ENCODE measurements at places on chromosomes 1 and 21. TPM values are rescaled to one million over a fixed set of nuclear protein-coding genes. Genes with fewer than 3 reads are reported as not detected.

GRCh38 chr1:31238986-31239613, 587 bp downstream of the NKAIN1 start:
- DNase-seq = peak; percentile 64
- H3K4me3 ChIP-seq = peak overlapping the region; percentile 92
- peak overlapping the region; percentile 94 for H3K27ac ChIP-seq

GRCh38 chr1:100998426-100998825, 27.2 kb downstream of the DPH5 start:
- no peak overlapping the region for H3K27ac ChIP-seq
- H3K4me3 ChIP-seq = no peak overlapping the region
- no peaks in the 10 kb centered on the region for H3K27me3 ChIP-seq

The C1orf185 gene
- not detected for total RNA-seq

- no peak for DNase-seq
- H3K4me3 ChIP-seq = no peak overlapping the region
- H3K36me3 ChIP-seq = no peaks in the 10 kb centered on the region
- no peak overlapping the region for H3K27ac ChIP-seq
- peaks cover 13% of the 10 kb centered on the region for H3K4me1 ChIP-seq
Measured at GRCh38 chr1:212555426-212555825, 53.1 kb upstream of the ATF3 start.

DNA sequence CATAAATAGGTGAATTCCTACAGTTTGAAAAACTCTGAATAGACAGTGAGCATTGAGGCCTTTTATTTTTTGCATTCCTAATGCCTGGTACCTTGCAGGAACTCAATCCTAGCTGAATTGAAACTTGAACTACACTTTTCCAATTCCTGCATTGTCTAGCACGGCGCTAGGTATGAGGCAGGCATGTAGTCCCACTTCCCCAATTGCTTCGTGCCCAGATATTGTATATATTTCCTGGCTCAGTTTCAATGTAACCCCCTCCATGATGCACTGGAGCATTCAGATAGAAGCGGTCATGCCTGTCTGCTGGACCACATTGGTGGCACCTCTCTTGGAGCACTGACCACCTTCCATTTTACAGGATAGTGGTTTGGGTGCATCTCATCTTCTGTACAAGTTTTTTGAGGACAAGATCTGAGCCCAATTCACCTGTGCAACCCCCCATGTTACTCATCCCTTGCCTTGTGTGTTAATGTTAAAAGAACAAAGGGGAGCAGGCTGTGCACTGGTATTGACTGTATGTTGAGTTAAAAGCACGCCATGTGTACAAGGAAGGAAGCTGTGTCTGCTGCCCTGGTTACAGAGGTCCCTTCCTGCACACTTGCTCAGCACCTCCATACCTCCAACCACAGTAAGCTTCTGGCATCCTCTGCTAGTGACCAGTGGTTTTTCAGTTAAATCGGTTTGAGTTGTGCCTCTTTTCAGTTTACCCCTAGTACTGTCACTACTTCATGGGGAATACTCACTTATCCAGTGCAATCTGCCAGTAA, 10.0 kb upstream of the RAB7B start:
- H3K27ac ChIP-seq = no peak overlapping the region
- no peaks in the 10 kb centered on the region for H3K36me3 ChIP-seq
- no peaks in the 10 kb centered on the region for H3K27me3 ChIP-seq
- no peaks in the 10 kb centered on the region for H3K4me1 ChIP-seq

DNA sequence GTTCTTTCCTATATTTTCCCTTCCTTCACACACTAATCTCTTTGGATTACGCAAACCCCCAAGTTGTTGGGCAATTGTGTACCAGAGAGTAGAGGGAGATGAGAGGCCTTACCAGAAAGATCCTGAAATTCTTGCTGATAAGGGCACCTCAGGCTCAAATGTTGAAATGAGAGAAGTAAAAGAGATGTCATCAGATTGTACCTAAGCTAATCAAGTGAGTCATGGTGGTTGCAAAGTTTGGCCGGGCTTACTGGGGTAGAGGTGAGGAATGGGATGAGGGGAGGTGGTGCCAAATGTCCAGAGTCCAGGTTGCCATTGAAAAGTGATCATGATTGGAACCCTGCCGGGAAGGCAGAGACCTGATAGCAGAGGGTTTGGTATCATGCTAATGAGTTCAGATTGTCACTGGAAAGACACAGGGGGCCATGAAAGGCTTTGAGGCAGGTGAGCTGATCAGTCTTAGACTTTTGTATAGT, 43.1 kb downstream of the OPTC start:
- H3K4me1 ChIP-seq = peaks cover 9% of the 10 kb centered on the region
- no peak for DNase-seq
- H3K27ac ChIP-seq = peak overlapping the region; percentile 9
- H3K27me3 ChIP-seq = no peaks in the 10 kb centered on the region

GRCh38 chr1:55500601-55501000, 285.4 kb upstream of the USP24 start:
- H3K4me3 ChIP-seq = no peak overlapping the region
- H3K27ac ChIP-seq = no peak overlapping the region
- peaks cover 3% of the 10 kb centered on the region for H3K27me3 ChIP-seq
- H3K36me3 ChIP-seq = no peaks in the 10 kb centered on the region
- H3K4me1 ChIP-seq = no peaks in the 10 kb centered on the region

DNA sequence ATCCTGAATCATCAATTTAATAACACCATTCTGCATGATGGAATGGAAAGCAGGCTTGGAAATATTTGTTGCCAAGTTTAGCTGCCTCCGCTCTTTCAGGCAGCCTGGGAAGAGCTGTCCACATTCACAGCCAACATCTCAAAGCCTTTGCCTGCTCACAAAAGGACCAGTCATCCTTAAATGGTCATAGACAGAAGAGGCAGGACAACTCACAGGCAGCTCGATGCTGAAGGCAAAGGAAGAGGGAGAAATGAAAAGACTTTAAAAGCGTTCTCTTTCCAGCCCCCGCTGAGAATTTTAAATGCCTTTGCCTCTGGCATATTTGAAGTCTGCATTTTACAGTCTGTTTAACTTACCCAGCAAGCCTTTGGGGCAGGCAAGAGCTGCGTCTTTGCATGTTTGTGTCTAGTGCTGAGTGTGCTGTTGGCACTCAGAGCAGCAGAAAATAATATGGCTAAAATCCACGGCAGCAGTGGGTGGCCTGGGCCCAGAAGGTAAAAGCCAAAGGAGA, 68.9 kb downstream of the NMNAT2 start:
- H3K27me3 ChIP-seq = no peaks in the 10 kb centered on the region
- peak overlapping the region; percentile 79 for H3K27ac ChIP-seq
- no peaks in the 10 kb centered on the region for H3K36me3 ChIP-seq
- peak overlapping the region; percentile 34 for H3K4me3 ChIP-seq
- H3K4me1 ChIP-seq = peaks cover 28% of the 10 kb centered on the region

- DNase-seq = no peak
- peak overlapping the region; percentile 57 for H3K27ac ChIP-seq
- H3K4me3 ChIP-seq = no peak overlapping the region
- H3K36me3 ChIP-seq = no peaks in the 10 kb centered on the region
- no peaks in the 10 kb centered on the region for H3K27me3 ChIP-seq
Measured at GRCh38 chr1:59428828-59429227, 131.9 kb downstream of the FGGY start.

DNA sequence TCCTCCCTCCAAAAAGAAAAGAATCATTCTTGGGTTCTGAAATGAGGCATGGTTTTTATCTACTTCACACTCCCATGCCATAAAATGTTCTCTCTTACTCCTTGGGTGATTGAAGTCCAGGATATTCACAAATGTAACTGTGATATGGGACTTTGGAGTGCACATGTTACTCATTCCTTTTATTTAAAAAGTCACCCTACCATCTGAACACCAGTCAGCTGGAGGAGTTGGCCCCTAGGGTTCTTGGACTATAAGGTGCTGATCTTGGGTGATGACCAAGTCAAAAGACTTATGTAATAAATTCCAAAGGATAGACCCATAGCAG, 128.4 kb downstream of the CLIC6 start:
- no peak overlapping the region for H3K27ac ChIP-seq
- H3K4me1 ChIP-seq = peaks cover 4% of the 10 kb centered on the region
- no peak for DNase-seq
- H3K36me3 ChIP-seq = no peaks in the 10 kb centered on the region
- H3K4me3 ChIP-seq = no peak overlapping the region

The GUCA2B gene
- not detected for total RNA-seq

The CRABP2 gene
- 606 TPM for total RNA-seq

The CROCC gene
- 54.1 TPM for total RNA-seq

DNA sequence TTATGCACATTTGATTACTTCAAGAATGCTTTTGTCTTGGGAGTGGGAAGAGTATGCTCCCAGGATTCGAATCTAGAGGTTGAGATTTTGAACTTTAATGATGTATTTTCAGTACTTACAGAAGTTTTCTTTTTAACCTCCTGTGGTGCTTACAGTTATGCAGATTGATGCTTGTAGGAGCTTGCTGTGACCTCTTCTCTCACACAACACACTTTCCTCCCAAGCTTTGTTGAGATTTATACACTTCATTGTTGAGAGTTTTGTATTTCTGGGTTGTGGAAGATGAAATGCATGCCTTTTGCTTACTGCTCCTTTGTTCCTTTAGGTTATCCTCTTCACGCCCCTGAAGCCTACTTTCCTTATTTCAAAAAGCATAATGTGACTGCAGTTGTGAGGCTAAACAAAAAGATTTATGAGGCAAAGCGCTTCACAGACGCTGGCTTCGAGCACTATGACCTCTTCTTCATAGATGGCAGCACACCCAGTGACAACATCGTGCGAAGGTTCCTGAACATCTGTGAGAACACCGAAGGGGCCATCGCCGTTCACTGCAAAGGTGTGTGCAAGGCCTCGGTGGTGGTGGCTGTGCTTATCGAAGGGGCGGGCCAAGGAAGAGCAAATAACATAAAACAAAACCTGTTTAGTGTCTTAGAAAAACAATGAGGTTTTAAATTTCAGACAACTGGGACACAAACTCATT, 75.5 kb upstream of the GPR88 start:
- peaks cover 3% of the 10 kb centered on the region for H3K36me3 ChIP-seq
- no peak overlapping the region for H3K4me3 ChIP-seq
- H3K27me3 ChIP-seq = no peaks in the 10 kb centered on the region
- peak overlapping the region; percentile 54 for H3K27ac ChIP-seq

DNA sequence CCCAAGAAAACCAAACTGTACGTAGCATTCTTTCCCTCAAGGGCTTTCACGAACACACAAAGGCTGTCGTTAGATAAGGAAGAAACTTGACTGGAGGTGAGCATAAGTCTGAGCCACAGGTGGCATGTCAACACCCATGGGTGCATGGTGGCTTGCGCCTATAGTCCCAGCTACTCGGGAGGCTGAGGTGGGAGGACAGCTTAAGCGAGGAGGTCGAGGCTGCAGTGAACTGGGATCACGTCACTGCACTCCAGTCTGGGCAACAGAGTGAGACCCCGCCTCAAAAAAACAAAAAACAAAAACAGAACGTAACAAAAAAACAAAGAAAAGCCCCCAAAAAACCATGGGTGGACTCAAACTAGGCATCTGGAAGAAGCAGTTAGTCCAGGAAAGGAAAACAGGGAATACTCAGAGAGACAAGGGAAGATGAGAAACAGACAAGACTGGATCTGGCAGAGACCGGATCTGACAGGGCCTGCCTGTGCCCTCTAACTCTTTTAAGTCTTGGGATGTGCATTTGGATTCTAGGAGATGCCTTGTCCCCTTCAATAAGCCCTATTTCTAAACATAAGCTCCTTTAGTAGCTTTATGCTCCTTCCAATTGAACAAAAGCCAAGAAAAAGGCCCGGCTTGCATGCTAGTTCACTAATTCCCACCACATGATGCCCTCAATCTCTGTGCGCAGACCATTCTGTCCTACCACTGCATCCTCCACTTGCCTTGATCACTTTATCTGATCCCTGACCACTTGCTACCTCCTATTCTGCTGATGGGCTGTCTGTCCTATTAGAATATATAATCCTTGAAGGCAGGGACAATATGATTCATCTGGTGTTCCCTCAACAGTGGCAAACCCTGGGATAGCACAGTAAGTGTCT, 73.8 kb downstream of the APP start:
- peaks cover 35% of the 10 kb centered on the region for H3K4me1 ChIP-seq

DNA sequence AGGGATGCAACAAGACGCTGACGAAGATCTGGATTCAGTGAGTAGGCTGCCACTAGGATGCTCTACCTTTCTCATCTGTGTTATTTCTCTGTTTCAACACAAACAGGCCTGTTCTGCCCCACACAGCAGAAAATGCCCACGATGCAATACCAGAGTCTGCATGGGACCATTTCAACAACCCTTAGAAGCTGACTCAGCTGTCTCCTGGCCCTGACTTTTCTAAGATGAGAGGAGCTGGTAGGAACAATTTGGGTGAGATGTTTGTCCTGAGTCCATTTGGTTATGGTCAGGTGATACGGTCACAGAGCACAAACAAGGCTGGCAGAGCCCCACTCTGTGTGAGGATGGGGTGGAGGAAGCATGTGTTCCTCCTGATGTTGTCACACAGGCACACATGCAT, 11.5 kb upstream of the SLC2A1 start:
- no peak overlapping the region for H3K4me3 ChIP-seq
- H3K27ac ChIP-seq = no peak overlapping the region
- no peak for DNase-seq
- no peaks in the 10 kb centered on the region for H3K36me3 ChIP-seq
- no peaks in the 10 kb centered on the region for H3K27me3 ChIP-seq

DNA sequence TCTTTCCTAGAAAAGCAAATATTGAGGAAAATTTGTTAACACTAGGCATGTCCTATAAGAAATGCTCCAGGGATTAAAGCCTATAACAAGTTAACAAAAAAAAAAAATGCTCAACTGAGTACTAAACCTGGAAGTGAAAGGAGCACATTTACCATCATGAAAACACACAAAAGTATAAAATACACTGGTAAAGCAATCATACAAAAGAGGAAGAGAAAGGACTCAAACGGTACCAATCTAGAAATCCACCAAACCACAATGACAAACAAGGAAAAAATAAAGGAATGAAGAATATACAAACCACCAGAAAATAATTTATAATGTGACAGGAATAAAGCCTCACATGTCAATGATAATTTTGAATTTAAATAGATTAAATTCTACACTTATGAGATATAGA, 21.2 kb downstream of the CD1E start:
- no peaks in the 10 kb centered on the region for H3K4me1 ChIP-seq
- peaks cover 24% of the 10 kb centered on the region for H3K27me3 ChIP-seq
- H3K4me3 ChIP-seq = no peak overlapping the region
- no peak for DNase-seq

The SPRR1A gene
- not detected for total RNA-seq

DNA sequence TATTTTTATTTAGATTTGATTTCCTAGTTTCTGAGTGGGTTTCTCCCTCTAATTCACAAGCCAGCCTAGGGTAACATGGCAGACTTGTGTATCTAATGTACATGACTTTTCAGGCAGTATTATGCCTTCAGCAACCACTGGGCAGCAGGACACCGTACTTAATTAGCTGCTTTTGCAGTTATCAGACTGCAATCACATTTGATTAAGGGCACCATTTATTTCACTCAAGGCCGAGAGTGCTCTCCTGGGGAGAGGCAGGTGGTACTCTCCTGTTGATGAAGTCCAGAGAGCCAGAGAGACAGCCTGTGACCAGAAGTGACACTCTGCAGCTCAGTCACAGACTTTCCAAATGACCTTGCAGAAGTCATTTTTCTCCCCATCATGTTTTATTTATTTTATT, 18.7 kb downstream of the CYYR1 start:
- H3K27ac ChIP-seq = no peak overlapping the region
- H3K4me3 ChIP-seq = no peak overlapping the region
- H3K4me1 ChIP-seq = peaks cover 4% of the 10 kb centered on the region
- no peak for DNase-seq

All from neural crest cell (in vitro differentiated cells).